ENCODE measurements at places on chromosomes 16 and 17.

- no peak for DNase-seq
Measured at GRCh38 chr17:5762191-5762590, 177.9 kb upstream of the NLRP1 start.

DNA sequence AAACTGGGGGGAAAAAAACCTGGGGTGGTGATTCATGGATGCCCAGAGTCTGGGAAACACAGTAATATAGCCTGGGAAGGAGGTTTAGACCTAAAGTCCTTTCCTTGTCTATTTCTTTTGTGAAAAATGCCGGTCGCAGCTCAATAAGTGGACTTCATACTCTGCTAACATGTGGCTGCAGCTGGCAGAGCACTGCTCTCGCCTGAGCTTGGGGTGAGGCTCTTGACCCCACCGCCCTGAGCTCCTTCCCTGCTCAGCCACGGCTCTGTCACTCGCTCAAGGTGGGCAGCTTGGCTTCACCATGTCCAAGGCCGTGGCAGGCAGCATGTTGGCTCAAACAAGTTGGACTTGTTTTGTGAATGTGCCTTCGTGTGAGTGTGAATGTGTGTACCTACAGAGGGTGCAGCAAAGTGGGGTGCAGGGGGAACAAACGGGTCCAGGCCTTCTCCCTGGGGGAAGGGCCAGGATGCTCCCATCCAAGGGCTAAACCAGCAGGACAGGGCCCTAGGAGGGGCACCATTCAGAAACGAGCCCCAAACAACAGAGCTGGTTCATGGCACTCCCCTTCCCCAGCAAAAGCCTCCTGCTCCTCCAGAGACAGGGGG lies 4.9 kb downstream of the FA2H start:
- DNase-seq, result no peak

- DNase-seq, result no peak
Measured at GRCh38 chr16:74264811-74265210, 31.8 kb upstream of the PSMD7 start.

GRCh38 chr17:29682987-29683386 lies 60.3 kb upstream of the CORO6 start:
- no peak for DNase-seq

GRCh38 chr17:45171338-45172231 lies 9.9 kb downstream of the HEXIM2 start:
- DNase-seq, result no peak

- no peak for DNase-seq
Measured at GRCh38 chr17:63675607-63676546, 24.0 kb downstream of the LIMD2 start.

DNA sequence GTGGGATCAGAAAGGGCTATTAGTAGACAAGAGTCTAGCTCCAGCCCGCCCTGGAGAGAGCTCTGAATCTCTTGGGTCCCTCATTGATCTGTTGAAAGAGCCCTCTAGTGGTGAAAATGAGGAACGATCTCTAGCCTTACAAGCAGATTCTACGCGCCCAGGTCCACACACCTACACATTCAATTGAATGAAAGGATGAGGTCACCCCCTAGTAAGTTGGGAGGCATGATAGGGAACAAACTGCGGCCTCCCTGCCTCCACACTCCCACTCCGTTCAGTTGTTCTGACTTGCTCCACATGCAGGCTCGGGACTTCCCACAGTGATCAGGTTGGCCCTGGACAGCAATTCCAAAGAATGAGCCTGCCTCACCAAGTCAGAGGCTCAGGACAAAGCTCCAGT lies 2.9 kb upstream of the CACNG3 start:
- DNase-seq, result peak; percentile 4

DNA sequence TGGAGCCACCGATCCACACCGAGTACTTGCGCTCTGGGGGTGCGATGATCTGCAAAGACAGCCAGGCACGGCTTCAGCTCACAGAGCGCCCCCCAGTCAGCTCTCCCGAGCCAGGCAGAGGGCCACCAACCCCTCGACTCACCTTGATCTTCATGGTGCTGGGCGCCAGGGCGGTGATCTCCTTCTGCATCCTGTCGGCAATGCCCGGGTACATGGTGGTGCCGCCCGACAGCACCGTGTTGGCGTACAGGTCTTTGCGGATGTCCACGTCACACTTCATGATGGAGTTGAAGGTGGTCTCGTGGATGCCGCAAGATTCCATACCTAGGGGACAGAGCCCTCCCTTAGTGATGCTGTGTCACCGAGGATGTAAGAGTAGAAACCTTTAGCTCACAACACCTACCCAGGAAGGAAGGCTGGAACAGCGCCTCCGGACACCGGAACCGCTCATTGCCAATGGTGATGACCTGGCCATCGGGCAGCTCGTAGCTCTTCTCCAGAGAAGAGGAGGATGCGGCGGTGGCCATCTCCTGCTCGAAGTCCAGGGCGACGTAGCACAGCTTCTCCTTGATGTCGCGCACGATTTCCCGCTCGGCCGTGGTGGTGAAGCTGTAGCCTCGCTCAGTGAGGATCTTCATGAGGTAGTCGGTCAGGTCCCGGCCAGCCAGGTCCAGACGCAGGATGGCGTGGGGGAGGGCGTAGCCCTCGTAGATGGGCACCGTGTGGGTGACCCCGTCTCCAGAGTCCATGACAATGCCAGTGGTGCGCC lies 1.6 kb downstream of the ACTG1 start:
- peak; percentile 24 for DNase-seq

DNA sequence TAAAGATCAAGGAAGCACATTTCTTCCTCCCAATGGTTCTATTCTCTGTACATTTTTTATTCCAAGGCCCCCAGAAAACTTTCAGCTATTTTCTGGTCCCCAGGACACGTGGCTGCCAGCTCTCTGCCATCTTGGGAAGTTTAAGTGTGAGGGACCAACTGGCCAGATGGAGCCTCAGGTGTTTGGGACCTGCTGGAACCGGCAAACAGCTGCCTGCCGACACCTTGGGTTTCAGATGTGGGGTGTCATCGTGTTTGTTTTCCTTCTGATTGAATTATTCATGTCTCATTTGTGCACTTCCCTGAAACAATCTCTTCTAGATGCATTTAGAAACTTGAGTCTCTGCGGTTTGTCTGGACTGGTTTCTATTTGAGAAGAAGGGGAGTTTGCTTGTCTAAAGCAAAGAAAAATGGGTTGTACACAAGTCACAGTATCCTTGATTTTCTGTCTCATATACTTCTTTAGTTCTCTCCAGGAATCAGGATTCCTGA lies 386.5 kb downstream of the SLC39A11 start:
- no peak for DNase-seq

DNA sequence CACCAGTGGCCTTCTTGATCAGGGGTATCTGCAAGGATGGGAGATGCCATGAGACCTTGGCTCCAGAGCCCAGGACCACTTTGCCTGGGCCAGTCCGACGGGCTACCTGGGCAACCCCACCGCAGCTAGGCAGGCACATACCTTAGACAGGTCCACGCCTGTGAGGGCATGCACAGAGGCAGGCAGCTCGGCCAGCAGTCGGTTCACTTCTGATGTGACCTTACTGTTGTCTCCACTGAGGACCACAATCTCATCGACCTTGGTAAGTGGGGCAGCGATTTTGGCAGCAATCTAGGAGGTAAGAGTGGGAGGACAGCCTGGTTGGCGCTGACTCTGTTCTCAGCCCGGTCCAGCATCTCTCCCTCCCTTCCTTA lies 17.0 kb downstream of the FLOT2 start:
- DNase-seq, result no peak

DNA sequence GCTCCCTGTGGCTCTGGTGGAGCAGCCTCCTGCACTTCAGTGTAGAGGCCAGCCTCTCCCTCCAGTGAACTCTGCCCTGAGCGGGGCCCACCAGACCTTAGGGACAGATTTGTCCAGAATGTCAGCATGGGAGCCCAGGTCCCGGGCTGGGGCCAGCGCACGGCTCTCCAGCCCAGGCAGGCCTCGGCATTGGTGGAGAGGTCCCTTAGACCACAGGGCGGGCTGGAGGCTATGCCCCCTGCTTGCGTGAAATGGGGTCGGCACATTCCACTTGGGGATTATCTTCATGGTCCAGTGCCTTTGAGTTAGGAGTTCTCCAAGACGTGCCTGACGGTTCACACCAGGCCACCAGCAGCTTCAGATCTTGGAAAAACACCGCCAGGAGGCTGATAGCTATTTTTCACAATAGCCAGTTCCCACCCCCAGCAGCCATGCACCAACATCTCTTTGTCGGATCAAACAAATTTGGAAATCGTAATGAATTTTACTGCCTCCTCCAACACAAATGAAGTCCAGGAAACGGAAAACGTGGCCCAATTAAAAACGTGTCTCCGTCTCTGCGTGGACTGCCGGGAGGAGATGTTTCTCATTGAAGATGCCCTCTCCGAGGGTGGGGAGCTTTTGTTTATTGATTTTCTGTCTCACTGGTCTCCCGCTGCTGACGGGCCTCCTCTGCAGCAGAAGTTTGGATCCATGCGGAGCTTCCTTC lies 110.0 kb upstream of the CIBAR2 start:
- DNase-seq, result no peak

- DNase-seq, result no peak
Measured at GRCh38 chr16:85557971-85558657, 55.0 kb upstream of the GSE1 start.

- no peak for DNase-seq
Measured at GRCh38 chr17:46128453-46128852, 64.8 kb downstream of the KANSL1 start.

DNA sequence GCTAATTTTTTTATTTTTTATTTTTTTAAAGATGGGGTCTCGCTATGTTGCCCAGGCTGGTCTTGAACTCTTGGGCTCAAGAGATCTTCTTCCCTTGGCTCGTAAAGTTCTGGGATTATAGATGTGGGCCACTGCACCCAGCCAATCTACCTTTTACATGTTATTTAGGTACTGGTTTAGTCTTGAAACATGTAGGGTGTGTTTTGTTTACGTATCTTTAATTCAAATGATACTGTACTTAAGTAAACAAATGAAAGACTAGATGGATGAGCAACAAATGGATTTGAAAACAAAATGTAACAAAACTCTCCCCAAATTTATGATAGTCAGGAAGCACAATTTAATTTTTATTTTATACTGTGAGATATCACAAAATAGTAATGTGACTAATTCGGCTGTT lies 207.7 kb downstream of the LGALS9B start:
- no peak for DNase-seq

- DNase-seq, result no peak
Measured at GRCh38 chr17:45869676-45870341, 24.5 kb upstream of the MAPT start.

- DNase-seq, result no peak
Measured at GRCh38 chr16:25855063-25855462, 163.3 kb downstream of the HS3ST4 start.

DNA sequence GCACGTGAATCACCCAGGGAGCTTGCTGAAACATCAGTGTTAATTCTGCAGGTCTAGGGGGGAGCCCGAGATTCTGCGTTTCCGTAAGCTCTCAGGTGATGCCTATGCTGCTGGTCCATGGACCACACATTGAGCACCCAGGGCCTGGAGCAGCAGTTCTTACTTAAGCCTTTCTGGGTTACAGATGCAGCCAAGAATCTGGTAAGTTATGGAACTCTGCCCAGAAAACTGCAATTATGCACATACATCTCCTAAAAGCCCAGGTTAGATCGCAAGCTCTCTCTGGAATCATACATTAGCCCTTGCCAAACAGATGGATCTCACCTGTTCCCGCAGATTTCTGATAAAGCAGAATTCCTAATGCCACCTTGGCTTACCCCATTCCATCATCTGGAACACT lies 265.9 kb upstream of the SALL1 start:
- no peak for DNase-seq

GRCh38 chr16:24645739-24646645 lies 83.5 kb upstream of the TNRC6A start:
- no peak for DNase-seq

GRCh38 chr17:79473111-79473875 lies 137.6 kb downstream of the RBFOX3 start:
- no peak for DNase-seq

DNA sequence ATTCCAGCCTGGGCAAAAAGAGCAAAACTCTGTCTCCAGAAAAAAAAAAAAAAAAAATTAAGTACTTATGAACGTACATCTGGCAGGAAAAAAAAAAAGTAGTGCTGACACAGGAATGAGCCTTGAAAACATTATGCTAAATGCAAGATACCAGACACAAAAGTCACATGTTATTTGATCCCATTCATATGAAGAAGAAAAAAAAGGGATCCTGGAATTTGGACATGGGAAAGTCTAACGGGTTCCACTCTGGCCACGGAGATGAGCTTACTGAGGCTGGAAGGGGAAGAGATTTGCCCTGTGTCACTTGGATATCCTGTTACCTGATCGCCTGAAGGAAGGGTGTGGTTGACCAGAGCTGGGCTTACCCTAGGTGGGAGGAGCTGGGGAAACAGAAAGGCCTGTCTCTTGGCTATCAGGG lies 251.9 kb downstream of the PARN start:
- no peak for DNase-seq

- DNase-seq, result no peak
Measured at GRCh38 chr16:554640-555365, 5.4 kb upstream of the PRR35 start.

GRCh38 chr17:7001318-7001961 lies 5.6 kb downstream of the ALOX12 start:
- no peak for DNase-seq

GRCh38 chr17:67633751-67634211 lies 84.0 kb upstream of the NOL11 start:
- DNase-seq, result no peak

DNA sequence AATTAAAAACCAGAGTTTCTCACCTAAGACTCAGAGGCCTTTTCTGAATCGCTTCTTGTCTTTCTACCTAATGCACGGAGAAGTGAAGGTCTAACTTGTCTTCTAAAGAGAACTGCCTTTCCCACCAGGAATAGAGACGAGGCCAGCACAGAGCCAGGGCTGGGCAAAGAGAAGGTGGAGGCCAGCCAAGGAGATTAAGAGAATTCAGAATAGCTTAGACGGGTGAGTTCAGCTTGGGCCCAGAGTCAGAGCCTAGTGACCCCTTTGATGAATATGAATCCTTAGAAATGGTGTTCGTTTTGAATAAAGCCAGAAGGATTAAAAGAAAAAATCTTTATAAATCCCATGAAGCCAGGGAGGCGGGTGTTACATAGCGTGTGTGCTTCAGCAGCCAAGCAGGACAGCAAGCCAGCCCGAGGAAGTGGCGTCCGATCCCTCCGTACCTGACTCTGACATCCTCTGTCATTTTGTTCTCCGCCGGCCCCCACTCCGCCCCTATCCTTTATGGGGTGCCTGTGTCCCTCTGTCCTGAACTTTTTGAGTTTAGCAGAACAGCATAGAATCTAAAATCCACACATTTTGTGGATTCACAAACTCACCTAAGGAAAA lies 7.4 kb downstream of the GSG1L2 start:
- no peak for DNase-seq

DNA sequence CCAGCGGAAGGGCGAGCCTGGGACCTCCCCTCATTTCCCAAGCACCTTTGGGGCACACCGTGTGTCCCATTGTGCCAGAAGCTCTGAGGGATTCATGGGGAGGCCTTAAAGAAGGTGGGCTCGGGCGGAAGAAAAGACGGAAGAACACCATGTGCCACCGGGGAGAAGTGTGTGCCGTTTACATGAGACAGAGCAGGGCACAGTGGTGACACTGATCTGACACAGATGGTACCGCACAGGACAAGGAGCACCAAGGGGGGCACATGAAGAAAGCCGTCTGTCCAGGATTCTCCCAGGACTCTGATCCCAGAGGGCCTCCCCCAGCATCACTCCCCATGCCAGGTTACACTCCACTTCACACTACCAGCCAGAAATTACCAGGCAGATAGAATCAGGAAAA lies 128.7 kb upstream of the CHMP6 start:
- DNase-seq, result no peak

Measured in stimulated activated CD4-positive, alpha-beta T cell treated with anti-CD3 and anti-CD28 coated beads, Interleukin-4, amount 100 ng/mL, for 4 hours (primary cell).